Astrocyte of the hippocampus (primary cell): ENCODE measurements at places on chromosomes 5 and 9.

DNA sequence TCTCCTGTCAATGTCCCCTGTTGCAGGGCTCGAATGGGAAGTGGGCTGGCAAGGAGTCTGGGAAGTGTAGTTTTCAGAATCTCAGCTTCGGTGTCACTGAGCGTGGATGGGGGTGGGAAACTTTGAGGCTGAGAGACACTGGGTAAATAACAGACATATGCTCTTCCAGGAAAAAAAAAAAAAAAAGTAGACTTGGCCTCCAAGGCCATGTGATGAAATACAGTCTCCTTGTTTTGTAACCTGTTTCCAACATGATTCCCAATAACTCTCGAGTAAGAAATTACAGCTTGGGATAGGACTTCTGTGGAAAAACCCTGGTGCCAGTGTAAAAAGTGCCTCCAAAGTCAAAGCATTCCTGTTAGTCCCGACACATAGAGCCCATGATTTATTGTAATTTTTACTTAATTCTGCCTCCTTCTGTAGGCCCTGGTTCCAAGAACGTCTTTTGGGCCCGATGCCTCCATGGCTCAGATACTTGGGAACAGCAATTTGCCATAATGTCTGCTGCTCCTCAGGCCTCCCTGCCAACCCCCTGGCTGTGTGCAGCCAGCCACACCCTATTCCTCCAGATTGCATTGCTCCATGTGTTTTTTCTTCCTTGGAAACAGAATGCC is 119.5 kb upstream of the TNC start:
- no peak for DNase-seq

GRCh38 chr9:92980085-92980745 is 32.9 kb downstream of the FGD3 start:
- DNase-seq, result no peak

DNA sequence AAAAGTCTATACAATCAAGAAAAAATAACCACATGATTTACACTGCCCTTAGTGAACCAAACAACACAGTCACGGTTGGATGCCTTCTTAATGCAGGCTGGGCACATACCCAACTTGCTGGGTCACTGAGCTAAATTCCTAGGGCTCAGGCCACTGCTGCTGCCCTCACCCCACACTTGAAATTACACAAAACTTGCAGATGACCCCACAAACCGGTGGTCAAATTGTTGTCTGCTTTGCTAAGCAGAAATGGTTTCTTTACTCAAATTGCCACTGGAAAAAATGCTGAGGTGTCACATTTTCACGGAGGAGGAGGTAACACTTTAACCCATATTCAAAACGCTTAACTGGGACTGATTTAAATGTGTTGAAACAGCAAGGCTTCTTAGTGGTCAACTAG is 62.4 kb downstream of the HMHB1 start:
- peak; percentile 66 for DNase-seq

- DNase-seq, result no peak
These were observed 36.3 kb downstream of the ITGA2 start for GRCh38 chr5:53025487-53025886.

- no peak for DNase-seq
These were observed 14.5 kb downstream of the SURF6 start for GRCh38 chr9:133321411-133321935.

DNA sequence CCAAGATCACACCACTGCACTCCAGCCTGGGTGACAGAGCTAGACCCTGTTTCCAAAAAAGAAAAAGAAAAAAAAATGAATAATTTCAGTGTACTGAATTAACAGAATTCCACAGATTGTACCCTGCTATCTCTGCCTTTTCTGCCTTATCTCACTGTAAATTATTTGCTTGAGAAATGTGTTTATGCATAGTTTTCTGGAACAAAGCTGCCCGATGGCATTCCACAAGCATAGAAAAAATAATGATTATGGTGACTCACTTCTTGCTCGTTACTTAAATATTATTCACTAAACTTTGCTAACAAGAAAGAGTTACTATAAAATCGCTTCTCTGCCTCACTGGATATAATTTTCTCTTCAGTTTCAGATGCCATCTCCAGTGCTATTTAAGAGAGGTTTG is 88.7 kb upstream of the FAM169A start:
- DNase-seq, result peak; percentile 29

- DNase-seq, result peak; percentile 30
These were observed 84.4 kb downstream of the HTR4 start for GRCh38 chr5:148569948-148570347.

GRCh38 chr9:135718616-135719015 is 16.6 kb downstream of the KCNT1 start:
- DNase-seq, result peak; percentile 20

DNA sequence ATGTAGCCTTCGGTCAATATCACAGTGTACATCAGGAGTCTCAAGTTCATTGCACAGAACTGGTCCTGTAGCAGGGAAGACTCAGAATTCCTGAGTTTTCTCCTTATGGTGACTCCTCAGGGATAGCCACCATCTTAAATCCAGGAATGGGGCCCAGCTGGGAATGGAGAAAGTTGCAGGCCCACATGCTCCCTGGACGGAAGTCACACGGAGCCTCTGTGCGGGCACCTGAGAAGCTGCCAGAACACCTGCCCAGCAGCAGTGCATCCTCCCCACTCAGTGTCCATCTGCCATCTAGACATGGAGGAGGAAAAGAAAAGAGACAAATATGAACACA is 133.9 kb downstream of the SUSD1 start:
- DNase-seq, result no peak

- peak; percentile 39 for DNase-seq
These were observed 529.3 kb downstream of the BNC2 start for GRCh38 chr9:16341177-16341576.

- peak; percentile 71 for DNase-seq
These were observed 144.4 kb upstream of the TAS2R1 start for GRCh38 chr5:9774472-9775079.

- DNase-seq, result no peak
These were observed 1.3 kb downstream of the ZBTB34 start for GRCh38 chr9:126861707-126862103.

DNA sequence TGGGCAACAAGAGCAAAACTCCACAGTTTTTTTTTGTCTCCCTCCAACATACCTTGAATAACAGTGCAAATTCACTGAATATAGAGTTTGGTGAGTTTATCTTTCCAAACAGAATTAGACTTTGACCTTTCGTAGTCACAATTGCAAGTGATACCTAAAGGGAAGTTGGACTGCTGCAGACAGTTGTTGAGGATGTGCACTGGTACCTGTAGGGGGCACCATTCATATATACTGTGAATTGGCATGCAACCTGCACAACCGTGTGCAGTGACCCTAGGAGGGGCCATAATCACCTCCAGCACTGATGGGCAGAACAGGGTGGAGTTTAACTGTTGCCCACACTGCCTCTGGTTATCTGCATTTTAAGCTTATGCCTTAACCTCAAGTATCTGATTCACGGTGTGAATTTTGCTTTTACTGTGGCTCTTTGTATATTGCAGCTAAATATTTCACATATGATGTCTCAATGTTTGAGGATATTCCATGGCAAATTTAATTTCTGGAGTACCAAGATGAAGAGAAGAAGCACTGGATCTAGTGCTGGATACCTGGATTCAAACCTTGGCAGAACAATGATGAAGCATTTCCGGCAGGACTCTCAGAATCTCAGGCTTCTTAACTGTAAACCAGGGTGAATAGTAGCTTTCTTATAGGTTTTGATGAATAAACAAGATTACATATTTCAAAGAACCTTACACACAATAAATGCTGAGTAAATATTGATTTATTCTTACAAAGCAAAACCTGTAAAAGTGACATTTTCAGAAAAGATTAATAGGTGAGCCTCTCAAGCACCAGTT is 144.3 kb downstream of the ACTBL2 start:
- DNase-seq, result no peak

DNA sequence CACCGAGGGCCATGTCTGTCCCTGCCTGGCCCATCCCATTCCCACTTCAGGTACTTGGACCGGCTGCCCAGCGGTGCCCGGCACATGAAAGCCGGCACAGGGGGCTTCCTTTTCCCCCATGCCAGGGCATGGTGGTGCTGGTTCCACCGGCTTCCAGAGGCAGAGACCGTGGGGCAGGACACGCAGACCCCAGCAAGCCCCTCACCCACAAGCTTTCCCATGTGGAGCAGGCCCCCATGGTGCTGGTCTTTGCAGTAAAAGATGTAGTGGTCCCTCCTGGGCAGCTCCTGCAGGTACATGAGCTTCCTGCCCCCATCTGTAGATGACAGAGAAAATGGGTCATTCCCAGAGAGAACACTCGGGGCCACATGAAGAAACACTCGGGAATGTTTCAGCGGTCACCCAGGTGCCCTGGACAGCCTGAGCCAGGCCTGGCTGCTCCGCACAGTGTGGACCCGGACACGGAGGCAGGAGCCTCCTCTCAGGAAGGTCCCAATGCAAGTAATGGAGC is 2.0 kb downstream of the OBP2B start:
- no peak for DNase-seq

GRCh38 chr9:1303932-1304331 is 253.8 kb downstream of the DMRT2 start:
- DNase-seq, result no peak

- DNase-seq, result no peak
These were observed 125.4 kb downstream of the C5orf15 start for GRCh38 chr5:133842846-133843611.

DNA sequence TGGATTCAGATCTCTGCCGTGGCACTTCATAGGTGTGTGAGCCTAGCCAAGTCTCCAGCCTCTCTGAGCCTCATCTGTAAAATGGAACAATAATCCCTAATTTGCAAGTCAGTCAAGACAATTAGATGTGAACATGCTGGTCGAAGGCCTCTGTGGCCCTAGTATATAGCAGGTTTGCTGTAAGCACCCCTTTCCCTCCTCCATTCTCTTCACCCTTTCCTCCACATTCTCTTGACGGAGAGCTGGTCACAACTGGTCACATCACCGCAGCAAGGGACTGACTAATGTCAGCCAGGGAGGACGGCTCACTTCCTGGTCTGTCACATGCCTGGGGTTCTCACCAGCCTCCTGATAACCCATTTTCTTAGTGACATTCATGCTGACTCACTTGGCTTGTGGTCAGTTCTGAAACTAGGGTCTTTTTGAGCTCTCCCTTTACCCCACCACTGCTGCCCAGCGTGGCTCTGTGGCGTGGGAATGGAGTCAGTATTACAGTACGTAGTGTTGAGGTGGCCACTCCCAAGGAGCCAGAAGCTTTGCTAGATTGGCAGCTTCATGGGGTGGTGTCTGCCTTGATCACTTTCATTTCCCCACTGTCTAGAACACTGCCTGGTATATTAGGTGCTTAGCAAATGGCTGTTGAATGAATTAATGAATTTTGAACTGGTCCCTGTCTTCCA is 47.8 kb downstream of the ERGIC1 start:
- peak; percentile 86 for DNase-seq

DNA sequence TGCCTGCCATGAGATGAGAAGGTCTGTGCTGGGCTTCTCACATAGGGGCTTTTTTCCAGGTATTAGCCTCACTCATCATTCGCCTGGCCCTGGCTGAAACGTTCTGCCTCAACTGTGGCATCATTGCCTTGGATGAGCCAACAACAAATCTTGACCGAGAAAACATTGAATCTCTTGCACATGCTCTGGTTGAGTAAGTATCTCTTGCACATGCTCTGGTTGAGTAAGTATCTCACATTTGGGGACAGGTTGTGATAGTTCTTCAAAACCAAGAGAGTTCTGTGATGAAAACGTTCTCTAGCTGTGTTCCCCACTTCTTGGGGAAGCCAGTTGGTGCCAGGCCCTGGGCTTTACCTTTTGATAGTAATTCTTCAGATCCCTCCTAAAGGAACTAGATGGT is 17.4 kb upstream of the IL13 start:
- no peak for DNase-seq

- no peak for DNase-seq
These were observed 1061.7 kb upstream of the WWC1 start for GRCh38 chr5:167229751-167230150.

GRCh38 chr9:70586476-70586875 is 172.0 kb upstream of the KLF9 start:
- peak; percentile 36 for DNase-seq

GRCh38 chr9:78972303-78972999 is 599.3 kb upstream of the TLE4 start:
- no peak for DNase-seq

GRCh38 chr9:121785673-121786542 is 134.5 kb downstream of the DAB2IP start:
- no peak for DNase-seq

DNA sequence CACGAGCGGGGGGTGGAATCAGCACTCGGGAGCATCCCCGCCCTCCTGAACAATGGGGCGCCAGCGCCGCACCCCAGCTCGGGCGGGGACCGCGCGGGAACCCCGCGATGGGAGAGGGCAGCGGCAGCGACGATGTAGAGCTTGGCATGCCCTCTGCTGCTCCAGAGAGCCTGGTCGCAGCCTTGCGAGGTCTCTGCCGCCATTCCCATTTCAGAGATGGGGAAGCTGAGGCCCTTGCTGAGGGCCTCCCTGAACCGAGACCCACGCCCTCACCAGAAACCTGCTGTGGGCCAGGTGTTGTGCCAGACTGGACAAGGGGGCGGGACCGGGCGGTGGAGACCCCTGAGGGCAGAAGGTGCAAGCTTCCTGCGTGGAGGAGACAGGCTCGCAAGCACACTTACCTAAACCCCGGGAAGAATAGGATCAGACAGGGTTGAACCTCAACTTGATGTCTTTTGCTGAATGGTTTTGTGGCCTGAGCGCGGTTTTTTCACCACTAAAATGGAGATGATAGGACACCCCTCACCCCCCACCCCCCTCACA is 647 bp upstream of the MEGF9 start:
- DNase-seq, result no peak

DNA sequence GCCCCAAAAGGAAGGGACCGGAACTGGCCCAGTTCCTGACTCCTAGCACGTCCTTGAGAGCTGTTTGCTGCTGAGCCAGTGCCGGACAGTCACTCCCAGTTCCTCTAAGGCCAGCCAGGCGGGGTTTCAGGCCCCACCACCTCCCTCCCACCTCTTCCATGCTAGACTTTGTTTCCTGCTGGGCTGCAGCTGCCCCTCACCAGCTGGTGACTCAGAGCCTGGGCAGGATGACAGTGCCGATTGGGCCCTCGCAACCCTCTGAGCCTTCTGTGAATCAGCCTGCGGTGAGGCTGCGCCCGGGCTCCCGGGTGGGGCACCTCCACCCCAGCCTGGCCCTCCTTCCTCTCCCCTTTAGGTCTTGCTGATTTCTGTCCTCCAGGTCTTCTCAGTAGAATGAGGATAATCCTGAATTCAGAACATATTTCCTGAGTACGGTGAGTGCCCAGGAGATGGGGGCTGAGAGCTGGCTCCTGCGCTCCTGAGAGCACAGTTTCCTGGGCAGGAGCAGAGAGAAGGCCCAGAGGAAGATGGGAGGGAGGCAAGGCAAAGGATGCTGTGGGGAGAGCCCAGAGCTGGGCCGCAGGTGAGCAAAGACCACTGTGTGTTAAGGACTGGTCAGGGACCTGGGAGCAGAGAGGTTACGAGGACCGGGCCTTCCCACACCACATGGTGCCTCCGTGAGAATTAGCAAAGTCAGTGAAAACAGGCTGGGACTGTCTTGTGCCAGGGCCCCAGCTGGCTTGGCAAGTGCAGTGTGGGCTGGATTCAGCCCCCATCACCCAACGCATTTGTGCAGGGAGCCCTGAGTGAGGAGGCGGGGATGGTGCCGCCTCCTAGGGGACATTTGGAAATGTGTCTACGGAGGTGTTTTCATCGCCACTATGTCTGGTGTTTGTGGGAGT is 32.9 kb upstream of the STXBP1 start:
- peak; percentile 97 for DNase-seq

- peak; percentile 88 for DNase-seq
These were observed 5.2 kb upstream of the IRF1 start for GRCh38 chr5:132495667-132496190.

- no peak for DNase-seq
These were observed 92.2 kb upstream of the MAMDC2 start for GRCh38 chr9:69951411-69951810.
